Stimulated activated CD8-positive, alpha-beta memory T cell treated with anti-CD3 and anti-CD28 coated beads, Interleukin-12 subunit alpha, Interleukin-12 subunit beta, amount 100 ng/mL, for 4 hours (primary cell): ENCODE measurements at places on chromosomes 13 and 19.

- no peak for DNase-seq
Observed at GRCh38 chr19:39645800-39646411, 9.8 kb upstream of the LGALS16 start.

DNA sequence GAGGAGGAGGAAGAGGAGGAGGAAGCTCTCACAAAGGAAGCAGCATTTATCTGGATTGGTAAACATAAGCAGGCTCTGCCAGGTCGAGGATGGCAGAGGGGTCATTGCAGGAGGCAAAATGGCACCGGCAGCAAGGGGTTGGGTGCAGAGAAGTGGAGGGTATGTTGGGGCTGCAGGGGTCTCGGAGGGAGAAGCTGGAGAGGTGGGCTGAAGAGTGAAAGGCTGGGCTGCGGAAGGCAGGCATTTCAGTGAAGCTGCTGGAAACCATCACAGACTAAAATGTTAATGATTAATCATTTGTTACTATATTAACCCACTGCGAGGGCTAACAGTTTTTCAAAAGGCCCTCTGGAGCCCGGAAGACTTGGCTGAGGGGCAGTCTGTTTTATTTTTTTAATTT, 24.6 kb downstream of the TPT1 start:
- DNase-seq = no peak

GRCh38 chr19:17184371-17184841, 30.8 kb upstream of the USE1 start:
- peak; percentile 40 for DNase-seq

DNA sequence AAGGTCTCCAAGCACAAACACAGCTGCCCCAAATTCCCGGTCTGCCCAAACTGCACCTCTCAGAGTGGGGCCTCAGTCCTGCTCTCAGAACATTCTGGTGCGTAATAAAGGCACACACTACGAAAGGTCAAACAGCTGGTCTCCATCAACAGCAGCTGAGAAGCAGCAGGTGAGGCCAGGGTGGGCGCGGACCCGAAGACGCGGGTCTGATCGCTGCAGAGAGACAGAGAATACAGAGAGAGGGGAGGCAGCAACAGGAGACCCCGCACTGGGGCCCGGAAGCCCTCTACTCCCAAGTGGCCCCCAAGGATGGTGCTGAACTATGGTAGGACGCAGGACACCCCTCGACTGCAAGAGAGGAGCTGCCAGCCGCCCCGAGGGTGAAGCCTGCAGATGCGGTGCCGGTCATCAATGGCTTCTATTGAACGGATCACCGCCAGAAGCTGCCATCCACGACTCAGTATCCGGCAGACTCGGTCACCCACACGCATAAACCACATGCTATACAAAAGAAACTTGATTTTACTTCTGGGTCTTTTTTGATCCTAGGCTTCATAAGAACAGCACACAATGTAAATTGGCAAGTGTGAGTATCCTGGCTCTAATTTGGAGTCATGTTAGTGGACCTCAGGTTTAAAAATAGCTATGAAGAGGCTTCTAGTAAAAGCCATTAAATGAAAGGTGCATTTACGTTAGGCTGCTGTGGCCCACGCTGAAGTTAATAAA, 33.4 kb downstream of the STK24 start:
- DNase-seq = no peak

GRCh38 chr19:49987159-49987698, 26.3 kb upstream of the SIGLEC11 start:
- peak; percentile 33 for DNase-seq

- no peak for DNase-seq
Observed at GRCh38 chr19:47094557-47095475, 18.8 kb downstream of the ZC3H4 start.

DNA sequence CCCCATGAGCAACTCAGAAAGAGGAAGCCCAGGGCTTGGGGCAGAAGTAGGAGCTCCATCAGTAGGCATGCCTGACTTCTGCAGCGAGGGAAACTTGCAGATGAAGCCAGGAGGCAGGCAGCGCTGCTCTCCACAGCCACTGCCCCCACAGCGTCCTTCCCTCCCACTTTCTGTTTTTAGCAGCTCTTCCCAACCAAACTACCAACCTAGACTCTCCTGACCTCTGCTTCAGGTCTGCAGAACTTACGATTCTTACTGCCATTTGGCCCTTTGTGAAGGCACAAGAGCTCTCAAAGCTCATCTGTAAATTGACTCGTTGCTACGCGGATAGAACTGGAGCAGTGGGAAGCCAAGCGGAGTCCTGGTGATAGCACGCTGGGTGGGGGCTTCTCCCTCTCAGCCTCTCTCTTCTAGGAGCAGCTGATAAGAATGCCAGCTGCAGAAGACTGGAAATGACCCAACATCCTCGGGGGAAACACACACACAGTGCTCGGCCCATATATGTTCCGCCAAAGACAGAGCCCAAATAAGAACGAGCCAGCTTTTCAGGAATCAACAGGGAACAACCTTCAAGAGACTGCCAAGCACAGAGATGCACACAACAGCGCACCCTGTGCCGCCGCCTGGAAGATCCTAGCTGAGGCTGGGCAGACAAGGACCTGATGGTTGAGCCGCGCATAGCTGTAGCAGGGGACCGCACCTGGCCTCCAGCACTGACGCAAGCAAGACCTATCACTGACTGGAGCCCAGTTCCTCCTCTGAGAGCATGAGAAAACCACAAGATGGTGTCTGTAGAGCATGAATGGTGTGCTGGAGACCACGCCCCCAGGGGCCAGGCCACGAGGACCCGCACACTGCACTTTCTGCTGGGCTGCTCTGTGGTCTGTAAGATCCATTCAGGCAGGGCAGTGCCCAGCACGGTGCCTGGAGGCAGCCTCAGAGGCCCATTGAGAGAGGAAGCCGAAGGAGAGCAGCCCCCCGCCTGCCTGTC, 15.9 kb upstream of the SLC35E1 start:
- DNase-seq = no peak

- DNase-seq = no peak
Observed at GRCh38 chr19:47176627-47177090, 46.0 kb downstream of the SAE1 start.

- DNase-seq = no peak
Observed at GRCh38 chr19:42284591-42285341, 15.7 kb downstream of the CIC start.

- DNase-seq = no peak
Observed at GRCh38 chr13:40910324-40911050, 108.6 kb downstream of the ELF1 start.

GRCh38 chr13:112060899-112061366, 6.0 kb upstream of the SOX1 start:
- DNase-seq = no peak

- DNase-seq = no peak
Observed at GRCh38 chr19:49432141-49433073, 7.2 kb downstream of the GFY start.

GRCh38 chr19:4682417-4683200, 12.5 kb upstream of the MYDGF start:
- no peak for DNase-seq

DNA sequence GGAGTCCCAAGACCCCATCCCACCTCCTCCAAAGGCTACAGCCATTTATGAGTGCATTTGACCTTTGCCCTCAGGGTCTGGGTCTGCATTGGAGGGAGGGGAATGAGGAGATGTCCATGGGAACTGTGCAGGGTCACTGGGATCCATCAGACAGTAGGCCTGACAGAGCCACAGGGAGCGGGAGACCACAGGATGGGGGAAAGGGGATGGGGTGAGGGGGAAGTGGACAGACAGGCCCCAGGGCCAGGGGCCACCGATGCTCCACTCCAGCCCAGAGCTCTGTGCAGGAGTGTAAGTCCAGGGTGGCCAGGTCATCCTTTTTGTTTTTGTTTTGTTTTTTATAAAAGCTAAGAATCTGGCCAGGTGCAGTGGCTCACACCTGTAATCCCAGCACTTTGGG, 82.5 kb downstream of the CHST8 start:
- DNase-seq = no peak

DNA sequence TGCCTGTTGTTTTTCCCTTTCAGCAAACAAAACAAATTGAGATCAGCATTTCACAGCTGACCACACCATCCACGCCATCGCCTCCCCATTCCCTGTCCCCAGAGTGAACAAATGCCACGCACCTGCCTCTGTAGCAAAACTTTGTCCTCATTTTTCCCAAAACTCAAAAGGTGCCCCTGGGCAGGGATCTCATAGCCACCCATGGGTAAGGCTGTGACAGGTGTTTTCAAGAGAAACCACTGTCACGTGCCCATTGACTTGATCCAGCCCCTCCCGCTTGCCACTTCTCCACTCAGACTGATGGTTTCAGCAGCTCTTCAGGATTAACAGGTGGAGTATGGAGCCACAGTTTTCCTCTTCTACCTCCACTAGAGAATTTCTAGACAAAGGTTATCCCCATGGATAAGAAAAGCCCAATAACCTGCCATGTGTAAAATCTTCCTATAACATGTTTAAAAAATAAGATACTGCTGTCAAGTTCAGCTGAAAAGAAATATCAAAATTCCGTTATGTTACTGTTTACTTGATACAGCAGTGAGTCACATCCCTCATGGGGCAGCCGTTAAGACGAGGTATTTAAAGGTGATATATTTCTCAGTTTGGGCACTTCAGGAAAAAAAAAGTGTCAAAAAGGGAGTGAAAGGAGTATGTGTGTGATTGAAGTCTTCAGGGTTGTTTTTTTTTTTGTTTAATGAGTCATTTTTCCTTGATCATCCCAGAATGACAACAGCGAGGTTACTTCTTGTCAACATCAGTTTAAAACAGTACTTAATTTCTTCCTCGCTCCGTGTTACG, 63.5 kb upstream of the GPR183 start:
- DNase-seq = no peak

DNA sequence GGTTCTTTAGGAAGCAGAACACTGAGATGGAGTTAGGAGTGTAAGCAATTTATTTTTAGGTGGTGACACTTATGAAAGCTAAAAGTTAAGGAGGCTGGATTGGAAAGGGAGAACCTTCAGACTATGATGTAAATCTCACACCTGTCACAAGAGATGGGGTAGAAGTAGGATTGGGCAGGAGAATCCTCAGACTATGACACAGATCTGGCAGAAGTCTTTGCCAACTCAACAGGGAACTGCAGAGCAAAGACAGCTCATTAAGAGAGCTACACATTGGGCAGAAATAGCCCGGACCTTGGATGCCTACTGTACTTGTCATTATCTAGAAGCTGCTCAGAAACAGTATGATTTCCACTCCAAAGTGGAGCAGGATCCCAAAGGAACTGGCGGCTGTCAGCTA, 134.4 kb downstream of the DNAJC15 start:
- no peak for DNase-seq

GRCh38 chr19:4844348-4845179, 13.1 kb upstream of the TICAM1 start:
- no peak for DNase-seq

DNA sequence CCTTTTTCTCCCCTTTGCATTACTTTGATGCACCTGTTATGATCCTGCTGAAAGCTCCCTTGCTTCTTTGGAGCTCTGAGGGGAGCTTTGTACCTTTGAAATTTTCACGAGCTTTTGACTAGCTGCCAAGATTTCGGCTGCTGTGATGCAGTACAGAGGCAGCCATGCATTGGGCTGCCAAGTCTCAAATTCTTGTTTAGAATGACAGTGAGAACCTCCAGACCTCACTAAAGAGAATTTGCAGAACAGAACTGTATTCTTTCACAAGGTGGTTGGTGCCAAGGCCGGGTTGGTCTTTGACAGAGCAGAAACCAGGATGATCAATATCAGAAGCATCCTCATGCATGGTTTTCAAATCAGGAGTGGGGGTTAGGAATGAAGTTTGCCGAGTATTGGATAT, 414.8 kb downstream of the GPC5 start:
- no peak for DNase-seq

GRCh38 chr13:40558656-40559055, 107.8 kb downstream of the FOXO1 start:
- DNase-seq = no peak

- no peak for DNase-seq
Observed at GRCh38 chr19:52896431-52897137, 851 bp downstream of the ZNF320 start.

DNA sequence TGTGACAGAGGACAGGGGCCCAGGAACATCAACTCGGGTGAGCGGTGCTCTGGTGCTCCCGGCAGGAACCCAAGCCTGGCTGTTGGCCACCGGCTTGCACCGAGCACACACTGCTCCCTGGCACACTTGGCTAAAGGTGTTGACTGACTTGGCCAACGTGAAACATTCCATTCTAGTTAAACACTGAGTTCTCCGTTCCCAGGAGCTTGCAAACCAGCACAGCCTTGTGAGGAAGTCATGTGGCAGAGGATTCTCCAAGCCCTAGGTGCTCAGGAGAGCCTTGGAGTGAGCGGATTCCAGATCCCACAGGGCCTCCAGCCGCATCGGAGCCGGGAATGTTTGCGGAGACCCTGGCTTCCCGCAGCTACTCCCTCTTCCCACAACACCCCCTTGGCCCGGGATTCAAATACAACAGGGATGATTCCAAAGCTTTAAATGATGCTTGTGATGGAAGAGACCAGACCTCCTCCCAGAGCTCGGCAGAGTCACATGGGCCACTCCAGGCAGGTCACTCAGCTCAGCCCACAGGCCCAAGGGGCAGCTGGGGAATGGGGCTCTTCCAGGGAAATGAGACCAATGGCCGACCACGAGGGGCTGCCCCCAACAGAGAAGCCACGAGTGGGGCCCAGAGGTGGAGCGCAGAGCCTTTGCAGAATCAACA, 2.9 kb downstream of the C13orf46 start:
- DNase-seq = no peak
